ENCODE measurements at places on chromosomes 11 and 22. TPM values are rescaled to one million over a fixed set of nuclear protein-coding genes. Genes with fewer than 3 reads are reported as not detected.

The MGAT3 gene
- 0.99 TPM for total RNA-seq

DNA sequence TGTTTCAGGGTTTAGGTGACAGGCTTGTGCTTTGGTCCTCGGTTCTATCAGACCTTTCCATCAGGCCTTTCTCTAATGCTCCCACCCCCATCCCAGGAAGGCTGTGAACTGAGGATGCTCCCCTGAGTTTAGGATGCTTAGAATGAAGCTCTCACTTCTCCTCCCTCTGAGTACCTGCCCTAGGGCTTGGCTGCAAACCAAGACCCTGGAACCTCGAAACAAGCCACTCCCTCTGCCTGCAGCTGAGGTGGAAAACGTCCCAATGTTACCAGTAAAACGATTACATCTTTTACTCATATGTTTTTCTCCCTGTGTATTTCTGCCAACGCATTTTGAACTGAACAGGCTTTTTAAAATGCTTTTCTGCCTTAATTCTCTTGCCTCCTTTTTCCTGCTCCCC lies 54.5 kb upstream of the BMAL1 start:
- DNase-seq, result no peak
- no peak overlapping the region for H3K27ac ChIP-seq
- no peaks in the 10 kb centered on the region for H3K27me3 ChIP-seq
- no peak overlapping the region for H3K4me3 ChIP-seq
- no peaks in the 10 kb centered on the region for H3K4me1 ChIP-seq

GRCh38 chr22:46866591-46866990 lies 104.1 kb downstream of the TBC1D22A start:
- no peaks in the 10 kb centered on the region for H3K4me1 ChIP-seq
- no peaks in the 10 kb centered on the region for H3K36me3 ChIP-seq
- no peaks in the 10 kb centered on the region for H3K27me3 ChIP-seq
- no peak for DNase-seq
- no peak overlapping the region for H3K4me3 ChIP-seq
- H3K27ac ChIP-seq, result no peak overlapping the region

GRCh38 chr11:64245401-64245796 lies 1.3 kb downstream of the PPP1R14B start:
- peak; percentile 84 for DNase-seq
- no peaks in the 10 kb centered on the region for H3K4me1 ChIP-seq
- H3K4me3 ChIP-seq, result peak overlapping the region; percentile 64
- peak overlapping the region; percentile 85 for H3K27ac ChIP-seq
- no peaks in the 10 kb centered on the region for H3K27me3 ChIP-seq
- no peaks in the 10 kb centered on the region for H3K36me3 ChIP-seq

All from sigmoid colon (tissue), 7 donors.